ENCODE measurements at places on chromosomes 5 and 9. TPM values are rescaled to one million over a fixed set of nuclear protein-coding genes. Genes with fewer than 3 reads are reported as not detected.

Gene DBH
- total RNA-seq: not detected

Gene REEP2
- total RNA-seq: 29.8 TPM

Gene CDC25C
- total RNA-seq: 29.9 TPM

Gene CCL28
- total RNA-seq: 3.4 TPM

Gene PHF24
- 0.14 TPM for total RNA-seq

DNA sequence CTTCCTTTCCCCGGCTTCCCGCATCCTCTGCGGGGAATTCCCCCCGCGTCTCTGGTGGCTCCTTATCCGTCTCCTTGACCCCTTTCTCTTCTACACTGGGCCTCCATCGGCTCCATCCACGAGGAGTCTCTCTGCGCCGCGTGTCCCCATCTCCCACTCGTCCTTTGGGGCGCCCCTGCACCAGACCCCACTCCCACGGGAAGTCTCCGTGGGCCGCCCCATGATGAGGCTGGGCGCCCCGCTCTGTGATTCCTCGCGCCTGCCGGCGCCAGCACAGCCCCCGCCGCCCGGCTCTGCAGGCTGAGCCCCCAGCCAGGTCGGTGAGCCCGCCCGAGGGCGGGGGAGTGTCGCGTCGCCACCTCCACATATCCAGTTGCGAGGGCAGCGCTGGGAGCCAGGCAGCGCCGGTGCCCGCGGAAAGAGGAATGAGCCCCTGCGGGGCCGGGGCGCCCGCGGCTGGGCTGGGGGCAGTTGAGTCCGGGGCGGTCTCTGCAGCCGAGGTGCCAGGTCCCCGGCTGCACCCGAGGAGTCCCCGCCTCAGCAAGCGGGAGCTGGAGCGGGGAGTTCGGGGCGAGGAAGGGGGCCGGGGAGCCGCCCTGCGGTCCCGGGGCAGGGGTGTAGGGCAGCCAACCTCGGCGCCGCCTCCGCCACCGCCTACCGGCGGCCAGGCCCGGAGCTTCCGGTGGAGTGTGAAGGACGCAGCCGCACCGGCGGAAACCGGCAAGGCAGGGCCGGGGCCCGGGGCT lies 2.1 kb upstream of the TRAF1 start:
- DNase-seq: peak; percentile 76

DNA sequence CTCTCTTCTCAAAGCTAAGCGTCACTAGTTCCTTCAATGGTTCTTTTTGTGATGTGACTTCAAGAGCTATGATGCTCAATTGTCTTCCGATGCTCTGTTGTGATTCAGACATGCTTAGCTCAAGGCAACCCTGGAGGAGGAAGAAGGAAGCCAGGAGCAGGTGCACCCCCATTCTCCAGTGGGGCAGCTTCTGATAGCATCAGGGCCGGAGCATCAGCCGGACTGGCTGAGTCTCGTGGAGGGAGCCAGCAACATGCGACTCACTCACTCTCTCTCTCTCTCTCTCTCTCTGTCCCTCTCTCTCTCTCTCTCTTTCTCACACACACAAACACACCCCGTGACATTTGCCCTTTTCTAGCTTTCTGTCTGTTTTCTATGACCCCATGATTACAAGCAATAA lies 140.2 kb downstream of the HSD17B3 start:
- DNase-seq: no peak

DNA sequence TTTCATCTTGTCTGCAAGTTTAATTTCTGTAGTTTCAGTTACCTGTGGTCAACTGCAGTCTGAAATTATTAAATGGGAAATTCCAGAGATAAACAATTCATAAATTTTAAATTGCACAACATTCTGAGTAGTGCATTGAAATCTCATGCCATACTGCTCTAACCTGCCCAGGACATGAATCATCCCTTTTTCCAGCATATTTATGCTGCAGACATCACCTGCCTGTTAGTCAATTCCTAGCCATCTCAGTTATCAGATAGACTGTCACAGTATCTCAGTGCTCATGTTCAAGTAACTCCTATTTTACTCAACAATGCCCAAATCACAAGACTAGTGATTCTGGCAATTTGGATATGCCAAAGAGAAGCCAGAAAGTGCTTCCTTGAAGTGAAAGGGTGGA lies 223.0 kb upstream of the GRIA1 start:
- no peak for DNase-seq

DNA sequence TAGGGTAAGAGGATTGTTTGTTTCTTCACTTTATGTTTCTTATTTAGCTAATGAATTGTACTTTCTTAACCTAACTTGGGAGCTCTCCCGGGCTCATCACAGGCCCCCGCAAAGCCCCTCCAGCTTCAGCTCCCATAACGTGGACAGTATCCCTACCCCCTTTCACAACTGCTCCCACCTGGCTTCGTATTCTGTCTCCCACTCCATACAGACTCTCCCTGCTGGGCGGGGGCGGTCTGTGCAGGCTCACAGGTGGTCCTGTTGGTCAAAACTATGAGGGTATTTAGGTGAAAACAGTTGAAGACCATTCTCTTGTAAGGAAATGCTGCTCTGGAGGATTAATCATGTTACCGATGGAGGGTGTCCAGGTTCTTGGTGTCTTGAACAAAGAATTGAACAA lies 805.3 kb downstream of the SEMA5A start:
- no peak for DNase-seq

DNA sequence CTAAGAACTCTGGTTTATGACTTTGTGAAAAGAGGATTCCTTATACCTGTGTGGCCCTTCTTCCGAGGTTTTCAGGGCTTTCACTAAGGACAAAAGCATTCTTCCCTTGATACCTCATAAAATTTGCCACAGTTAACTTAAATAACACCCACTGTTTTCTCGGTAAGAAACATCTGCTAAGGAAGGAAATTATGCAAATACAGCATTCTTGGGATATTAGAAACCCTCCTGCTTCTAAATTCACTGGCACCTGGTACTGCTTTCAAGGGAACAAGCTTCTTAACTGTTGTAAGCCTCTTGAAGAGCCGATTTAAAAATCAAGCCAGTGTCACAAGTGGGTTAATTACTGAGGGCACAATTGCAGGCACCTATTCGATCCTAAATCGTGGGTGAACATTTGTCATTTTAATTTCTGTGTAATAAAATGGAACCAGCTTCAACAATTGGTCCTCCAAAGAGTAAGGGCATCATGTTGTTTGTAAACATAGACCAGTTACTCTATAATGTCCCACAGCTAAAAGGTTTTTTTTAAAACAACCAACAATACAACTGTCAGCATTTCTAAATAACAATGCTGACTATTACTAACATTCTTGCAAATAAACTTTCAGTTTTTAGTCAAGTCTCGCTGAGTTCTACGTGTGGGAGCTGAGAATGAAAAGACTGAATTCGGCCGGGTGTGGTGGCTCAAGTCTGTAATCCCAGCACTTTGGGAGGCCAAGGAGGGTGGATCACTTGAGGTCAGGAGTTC lies 26.6 kb downstream of the AK3 start:
- peak; percentile 21 for DNase-seq

DNA sequence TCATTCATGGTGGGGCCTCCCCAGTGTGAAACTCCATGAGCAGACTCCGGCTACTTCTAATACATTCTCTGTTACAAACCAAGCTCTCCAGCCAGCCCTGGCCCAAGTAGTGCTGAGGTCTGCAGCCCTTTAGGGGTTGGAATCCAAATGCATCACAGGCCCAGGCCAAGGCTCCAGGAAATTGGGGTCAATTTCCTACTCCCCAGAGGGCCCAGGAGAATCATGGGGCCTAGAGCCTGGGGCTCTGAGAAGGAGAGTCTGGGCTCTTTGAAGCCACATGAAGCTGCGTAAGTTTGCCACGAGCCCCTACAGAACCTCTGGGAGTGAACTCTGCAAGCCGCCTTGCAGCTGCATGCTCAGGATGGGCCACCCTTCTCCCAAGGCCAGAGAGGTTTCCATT lies 206.4 kb downstream of the PAPPA start:
- DNase-seq: no peak

GRCh38 chr5:157184117-157184670 lies 3.6 kb downstream of the ITK start:
- DNase-seq: no peak

GRCh38 chr9:16085167-16085726 lies 532.4 kb downstream of the CCDC171 start:
- no peak for DNase-seq

DNA sequence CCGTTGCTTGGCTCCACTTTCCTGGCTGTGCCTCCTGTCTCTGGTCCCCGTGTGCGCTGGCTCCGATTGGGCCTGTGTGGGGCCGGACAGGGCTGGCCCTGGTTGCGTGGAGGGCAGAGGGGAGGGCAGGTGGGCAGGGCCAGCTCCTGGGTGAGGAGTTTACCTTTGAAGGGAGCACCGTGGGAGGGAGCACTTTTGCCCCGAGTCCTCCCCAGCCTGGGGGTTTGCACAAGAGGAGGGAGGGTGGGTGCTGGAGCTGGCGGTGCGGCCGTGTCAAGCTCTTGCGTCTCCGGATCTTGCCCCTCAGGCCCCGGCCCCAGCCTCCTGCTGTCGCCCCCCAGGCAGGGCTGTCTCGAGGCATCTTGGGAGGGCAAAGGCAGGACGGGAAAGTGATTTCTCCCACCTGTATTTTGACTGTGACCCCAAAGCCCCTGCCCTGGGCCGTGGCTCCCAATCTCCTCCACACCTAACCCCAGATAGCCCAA lies 48.3 kb upstream of the EXOC3 start:
- no peak for DNase-seq

DNA sequence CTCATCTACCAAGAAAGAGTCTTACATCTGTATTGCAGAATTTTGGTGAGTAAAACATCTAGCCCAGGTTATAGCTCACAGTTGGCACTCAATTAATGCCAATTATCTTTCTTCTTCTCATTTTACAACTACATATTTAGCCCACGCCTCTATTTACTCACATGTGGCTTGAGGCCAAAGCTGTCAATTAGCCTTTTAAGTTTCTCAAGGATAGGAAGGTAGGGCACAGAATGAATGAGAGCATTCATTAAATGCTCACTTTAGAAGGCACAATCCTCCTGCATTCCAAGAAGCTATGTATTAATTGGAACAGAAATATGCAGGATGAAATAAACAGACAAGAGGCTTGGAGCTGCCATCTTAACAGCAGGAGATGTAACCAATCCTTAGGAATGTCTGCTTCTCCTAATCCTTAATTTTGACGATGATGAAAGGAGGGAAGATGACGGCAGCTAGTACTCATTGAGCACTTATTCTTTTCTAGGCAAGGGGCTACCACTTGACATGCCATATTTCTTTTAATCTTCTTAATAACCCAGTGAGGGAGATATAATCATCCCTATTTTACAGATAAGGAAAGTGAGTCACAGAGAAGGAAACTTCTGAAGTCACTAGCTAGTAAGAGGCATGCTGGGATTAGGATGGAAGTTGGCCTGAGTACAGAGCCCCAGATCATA lies 30.8 kb upstream of the PANK3 start:
- no peak for DNase-seq

All from GM23338 (cell line).